Stimulated activated CD4-positive, alpha-beta T cell treated with anti-CD3 and anti-CD28 coated beads, Interleukin-15, amount 100 ng/mL, for 1 hour (primary cell): ENCODE measurements at places on chromosomes 6 and 20.

DNA sequence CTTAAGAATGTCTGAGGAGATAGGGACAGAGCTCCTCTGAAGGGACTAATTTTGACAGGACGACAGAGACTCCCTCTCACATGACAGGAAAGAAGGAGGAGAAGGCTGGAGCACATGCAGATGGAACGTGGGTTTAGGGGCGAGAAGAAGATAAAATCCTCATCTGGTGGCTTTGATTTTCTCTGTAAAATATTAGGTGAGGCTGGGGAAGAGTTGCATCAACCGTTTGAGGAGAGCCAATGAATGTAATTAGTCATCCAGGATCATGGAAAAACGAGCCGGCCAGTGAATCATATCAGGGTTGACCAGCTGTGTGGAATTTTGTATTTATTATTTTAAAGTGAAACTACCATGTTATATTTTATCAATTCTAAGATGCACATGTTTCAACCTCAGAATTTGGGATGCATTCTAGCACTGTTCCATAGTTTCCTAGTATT, 46.9 kb upstream of the ADGRF4 start:
- no peak for DNase-seq

DNA sequence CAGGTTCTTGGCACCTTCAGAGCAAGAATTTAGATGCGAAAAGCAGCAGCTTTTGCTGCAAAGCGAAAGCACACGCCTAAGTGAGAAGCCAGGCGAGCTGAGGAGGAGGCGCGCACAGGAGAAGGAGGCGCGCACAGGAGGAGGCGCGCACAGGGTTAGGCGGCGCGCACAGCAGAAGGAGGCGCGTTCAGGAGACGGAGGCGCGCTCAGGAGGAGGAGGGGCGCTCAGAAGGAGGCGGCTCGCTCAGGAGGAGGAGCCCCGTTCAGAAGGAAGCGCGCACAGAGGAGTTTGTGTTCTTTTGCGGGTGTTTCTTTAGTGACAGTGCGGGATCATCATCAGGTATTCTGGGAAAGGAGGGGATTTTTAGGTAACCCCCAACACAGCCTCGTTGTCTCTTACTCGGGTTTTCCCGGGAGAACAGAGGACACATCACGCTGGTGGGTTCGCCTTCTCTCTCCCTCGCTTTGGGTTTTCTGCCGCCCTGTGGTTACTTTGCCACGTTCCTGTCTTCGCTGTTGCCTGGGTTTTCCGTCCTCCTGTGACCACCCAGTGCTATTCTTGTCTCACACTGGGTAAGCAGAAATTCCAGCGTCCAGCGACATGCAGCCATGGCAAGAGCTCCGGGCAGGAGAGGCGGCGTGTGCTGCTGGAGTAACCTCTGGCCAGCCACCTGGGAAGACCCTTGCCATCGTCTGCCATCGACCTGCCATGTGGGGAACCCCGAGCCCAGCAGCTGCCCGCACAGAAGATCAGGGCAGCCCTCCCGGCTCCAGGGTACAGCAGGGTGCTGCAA, 47.0 kb downstream of the WDR27 start:
- peak; percentile 47 for DNase-seq

DNA sequence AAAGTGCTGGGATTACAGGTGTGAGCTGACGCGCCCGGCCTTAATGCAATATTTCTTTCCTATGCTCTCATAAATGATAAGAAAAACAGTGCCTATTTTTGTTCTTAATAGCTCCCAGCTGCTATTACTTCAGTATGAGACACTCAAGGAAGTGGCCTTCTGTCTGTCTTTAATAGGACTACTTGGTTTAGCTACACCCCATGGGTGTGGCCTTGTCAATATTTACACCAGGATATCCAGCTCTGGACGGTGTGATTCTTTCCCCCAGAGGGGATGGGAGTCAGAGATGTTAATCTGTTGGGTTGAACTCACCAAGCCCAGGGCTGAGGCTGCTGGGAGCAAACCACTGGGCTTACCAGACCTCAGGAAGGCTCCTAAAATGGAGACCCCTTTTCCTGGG, 134.2 kb downstream of the CEP57L1 start:
- no peak for DNase-seq

DNA sequence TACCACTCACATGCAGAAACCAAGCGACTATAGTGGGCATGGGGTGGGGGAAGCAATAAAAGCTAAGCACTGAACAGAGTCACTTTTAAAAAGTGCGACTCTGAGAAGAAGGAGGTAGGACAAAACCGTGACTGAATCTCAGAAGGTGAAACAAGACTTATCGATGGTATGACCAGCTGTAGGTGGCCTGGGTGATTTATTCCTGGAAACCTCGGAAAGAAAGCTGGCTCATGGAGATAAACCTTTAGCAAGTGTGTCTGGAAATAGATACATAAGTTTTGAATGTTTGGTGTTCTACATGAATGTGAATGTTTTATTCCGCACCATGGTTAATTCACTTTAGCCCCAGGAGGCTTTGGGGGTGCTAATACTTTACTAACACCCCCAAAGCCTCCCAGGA, 43.9 kb downstream of the BANF2 start:
- DNase-seq, result no peak

- DNase-seq, result no peak
Observed at GRCh38 chr6:35216851-35217811, 3.4 kb downstream of the SCUBE3 start.

- no peak for DNase-seq
Observed at GRCh38 chr6:27568226-27568897, 95.5 kb upstream of the ZNF184 start.

DNA sequence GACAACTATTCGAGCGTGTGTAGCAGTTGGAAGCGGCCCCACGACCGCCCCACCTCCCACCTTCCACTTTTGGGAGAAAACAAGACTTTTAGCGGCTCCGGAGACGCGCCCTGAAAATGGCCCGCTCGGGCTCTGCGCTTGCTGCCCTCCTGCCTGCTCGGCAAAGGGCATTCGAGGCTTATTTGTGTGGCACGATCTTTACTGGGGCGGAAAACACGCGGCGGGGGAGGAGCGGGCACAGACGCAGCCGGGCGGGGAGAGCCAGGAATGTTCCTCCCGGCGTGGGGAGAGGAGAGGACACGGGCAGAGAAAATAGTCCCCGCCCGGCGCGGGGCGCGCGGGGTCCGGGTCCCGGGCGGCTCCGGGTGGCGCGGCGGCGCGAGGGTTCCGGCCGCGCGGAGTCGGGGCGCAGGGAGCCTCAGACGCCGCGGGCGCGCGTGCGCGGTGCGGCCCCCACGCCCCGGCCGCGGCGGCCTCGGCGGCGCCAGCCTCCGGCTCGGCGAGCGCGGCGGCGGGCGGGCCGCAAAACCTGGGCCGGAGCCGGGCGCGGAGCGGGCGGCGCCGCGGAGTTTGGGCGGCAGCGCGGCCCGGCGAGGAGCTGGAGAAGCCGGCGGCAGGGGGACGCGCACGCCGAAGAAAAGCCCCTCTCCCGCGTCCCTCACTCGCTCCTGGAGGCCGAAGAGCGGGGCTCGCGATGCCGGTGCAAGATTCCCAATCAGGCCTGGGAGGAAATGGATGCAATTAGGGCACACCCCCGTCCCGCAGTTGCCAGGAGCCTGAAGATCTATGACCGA, 90.0 kb upstream of the ARID1B start:
- peak; percentile 73 for DNase-seq

GRCh38 chr6:121274666-121275295, 59.5 kb downstream of the TBC1D32 start:
- DNase-seq, result no peak

- no peak for DNase-seq
Observed at GRCh38 chr6:150698391-150698790, 98.7 kb downstream of the PLEKHG1 start.

- DNase-seq, result peak; percentile 42
Observed at GRCh38 chr20:1965520-1966351, 28.1 kb downstream of the PDYN start.

GRCh38 chr6:11120271-11121005, 8.9 kb upstream of the ERVFRD-1 start:
- DNase-seq, result no peak

- no peak for DNase-seq
Observed at GRCh38 chr6:16904957-16905356, 143.7 kb upstream of the ATXN1 start.

DNA sequence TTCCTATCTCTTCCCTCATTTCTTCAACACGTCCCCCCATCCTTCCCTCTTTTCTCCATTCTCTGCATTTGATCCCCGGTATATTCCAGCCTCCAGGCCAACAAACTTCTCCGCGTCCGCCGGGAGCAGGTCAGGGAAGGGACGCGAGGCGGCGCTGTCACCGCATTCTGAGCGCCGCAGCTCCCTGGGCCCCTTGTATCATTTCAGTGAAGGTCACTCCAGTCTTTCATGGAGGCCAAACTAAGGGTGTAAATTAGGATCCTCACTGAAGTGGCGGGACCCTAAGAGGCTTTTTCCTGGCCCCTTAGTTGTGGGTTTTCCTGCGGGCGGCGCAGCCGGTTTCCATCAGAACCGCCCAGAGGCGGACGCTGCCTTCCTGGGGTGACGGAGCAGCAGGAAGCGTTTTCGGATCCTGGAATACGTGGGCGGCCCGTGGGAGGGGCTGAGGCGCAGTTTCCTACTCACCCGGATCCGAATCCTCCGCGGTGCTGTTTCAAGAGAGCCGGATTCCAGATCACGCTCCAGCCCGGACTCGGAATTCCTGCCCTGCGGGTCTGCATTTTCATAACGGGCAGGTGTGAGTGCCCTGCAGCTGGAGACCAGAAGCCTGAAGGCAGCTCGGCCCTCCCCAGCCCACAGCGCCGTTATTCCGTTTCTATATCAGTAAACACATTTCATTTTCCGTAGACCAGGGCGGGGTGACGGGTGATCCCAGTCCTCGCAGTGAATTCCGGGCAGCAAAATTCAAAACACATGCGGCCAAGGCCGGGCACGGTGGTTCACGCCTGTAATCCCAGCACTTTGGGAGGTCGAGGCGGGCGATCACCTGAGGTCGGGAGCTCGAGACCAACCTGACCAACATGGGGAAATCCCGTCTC, 3.6 kb upstream of the MICA start:
- DNase-seq, result peak; percentile 16

DNA sequence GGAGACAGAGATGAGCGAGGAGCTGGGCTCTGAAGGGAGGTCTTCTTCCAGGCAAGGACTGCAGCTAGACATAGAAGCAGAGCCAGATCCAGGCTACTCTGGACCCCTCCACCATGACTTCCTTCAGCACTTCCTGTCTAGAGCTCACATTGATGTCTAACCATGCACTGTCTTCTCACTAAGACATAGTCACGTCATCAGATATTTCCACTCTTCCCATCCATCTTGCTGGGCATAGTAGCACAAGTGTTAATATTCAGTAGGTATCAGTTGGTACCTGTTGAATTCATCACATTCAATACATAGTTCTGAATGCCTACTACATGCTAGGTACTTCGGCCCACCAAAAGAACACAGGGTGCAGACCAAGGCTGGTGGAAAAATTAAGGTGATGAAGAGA, 2.9 kb downstream of the HLA-DMA start:
- no peak for DNase-seq

DNA sequence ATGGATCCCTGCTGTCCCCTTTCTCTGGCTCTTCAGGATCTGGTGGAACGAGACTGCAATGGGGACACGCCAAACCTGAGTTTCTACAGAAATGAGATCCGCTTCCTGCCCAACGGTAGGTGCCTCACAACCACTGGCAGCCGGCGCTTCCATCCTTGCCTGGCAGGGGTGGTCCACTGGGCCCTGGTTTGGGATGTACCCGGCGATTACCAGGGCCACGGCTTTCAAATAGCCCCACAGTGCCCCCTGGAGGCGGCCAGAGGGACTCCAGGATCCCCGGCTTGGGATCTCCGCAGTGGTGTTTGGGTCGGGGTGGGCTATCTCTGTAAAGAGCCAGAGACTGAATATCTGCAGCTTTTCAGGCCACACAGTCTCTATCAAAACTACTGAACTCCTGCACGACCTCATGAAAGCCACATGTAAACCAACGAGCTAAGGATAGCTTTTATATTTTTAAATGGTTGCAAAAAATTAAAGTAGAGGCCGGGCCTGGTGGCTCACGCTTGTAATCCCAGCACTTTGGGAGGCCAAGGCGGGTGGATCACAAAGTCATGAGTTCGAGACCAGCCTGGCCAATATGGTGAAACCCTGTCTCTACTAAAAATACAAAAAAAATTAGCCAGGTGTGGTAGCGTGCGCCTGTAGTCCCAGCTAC, 3.7 kb downstream of the OGFR start:
- peak; percentile 53 for DNase-seq
